ENCODE measurements at places on chromosomes 4 and X. TPM values are rescaled to one million over a fixed set of nuclear protein-coding genes. Genes with fewer than 3 reads are reported as not detected.

- no peak for DNase-seq
Measured at GRCh38 chr4:95500361-95500760, 48.4 kb downstream of the UNC5C start.

- DNase-seq, result no peak
Measured at GRCh38 chr4:159248384-159249178, 145.7 kb downstream of the RAPGEF2 start.

DNA sequence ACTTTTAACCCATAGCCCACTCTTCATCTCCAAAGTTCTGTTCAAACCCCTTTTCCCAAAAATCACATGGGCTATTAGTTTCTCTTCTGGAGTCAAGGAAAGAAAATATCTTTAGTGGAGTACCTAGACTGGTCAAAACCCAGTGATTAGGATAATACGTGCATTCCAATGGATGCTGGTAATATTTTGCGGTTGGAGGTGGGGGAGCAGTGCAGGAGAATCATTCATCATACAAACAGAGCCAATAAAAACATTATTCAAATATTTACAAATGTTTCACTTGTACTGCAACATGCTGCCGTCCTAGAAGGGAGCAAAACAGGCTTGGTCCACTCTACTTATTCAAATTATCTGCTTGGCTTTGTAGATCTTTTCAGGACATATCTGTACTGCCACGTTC lies 57.2 kb upstream of the RAB9B start:
- DNase-seq, result no peak

XAGE2 gene
- total RNA-seq, result not detected

TMPRSS11D gene
- total RNA-seq, result not detected

SSX1 gene
- total RNA-seq, result not detected

All from activated CD8-positive, alpha-beta memory T cell treated with anti-CD3 and anti-CD28 coated beads, Interleukin-2, amount 10 ng/mL, durations not matched to agents 7 days and 5 days (primary cell).